ENCODE measurements at places on chromosomes 3 and 15. TPM values are rescaled to one million over a fixed set of nuclear protein-coding genes. Genes with fewer than 3 reads are reported as not detected.
A peak's percentile ranks its signal among the peaks of the same experiment; 100 is the strongest.

Gene GOLGA6L1
- not detected for total RNA-seq

Gene REC114
- not detected for total RNA-seq

Gene GABRR3
- total RNA-seq = not detected

DNA sequence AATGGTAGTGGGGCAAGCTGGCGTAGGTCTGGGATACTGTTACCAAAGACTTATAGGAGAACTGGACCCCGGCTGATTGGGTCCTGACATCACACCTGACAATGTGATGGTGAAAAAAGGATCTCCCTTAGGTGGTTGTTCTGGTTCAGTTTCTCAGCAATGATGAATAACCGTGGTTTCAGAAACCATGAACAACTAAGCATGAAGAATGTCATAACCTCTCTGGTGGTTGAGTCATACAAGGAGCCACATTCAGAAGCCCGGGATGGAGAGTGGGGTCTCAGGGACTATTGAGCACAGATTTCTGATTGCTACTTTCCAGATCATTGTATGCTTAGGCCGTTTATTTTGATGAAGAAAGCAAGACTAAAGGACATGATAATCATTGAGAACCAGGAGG, 17.4 kb downstream of the GPR160 start:
- no peak overlapping the region for H3K4me3 ChIP-seq
- no peak overlapping the region for H3K27ac ChIP-seq
- no peaks in the 10 kb centered on the region for H3K4me1 ChIP-seq
- no peaks in the 10 kb centered on the region for H3K27me3 ChIP-seq

DNA sequence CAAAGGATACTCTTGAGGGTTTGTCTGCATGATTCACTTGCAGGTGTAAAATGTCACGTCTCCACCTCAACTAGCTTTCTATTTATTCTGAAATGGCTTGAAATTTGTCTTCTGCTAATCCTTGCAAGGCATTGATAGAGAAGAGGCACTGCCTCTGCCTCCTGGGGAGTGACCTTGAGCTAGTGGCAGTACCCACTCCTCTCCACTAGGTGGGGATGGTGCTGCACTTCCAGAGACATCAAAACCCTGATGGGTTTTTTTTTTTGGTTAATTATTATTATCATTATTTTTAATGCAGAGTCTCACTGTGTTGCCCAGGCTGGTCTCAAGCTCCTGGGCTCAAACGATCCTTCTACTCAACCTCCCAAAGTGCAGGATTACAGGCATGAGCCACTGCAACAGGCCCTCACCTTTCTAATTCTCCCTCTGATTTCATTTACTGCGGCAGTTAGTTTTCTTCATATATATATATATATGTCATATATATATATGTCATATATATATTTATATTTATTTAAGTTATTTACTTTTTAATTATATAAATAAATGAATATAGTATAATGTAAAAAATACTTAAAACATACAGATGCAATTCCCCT, 117.6 kb upstream of the EIF1B start:
- peak; percentile 54 for DNase-seq
- no peaks in the 10 kb centered on the region for H3K27me3 ChIP-seq
- H3K4me1 ChIP-seq = no peaks in the 10 kb centered on the region
- H3K36me3 ChIP-seq = no peaks in the 10 kb centered on the region
- H3K4me3 ChIP-seq = no peak overlapping the region

GRCh38 chr3:16177962-16178627, 3.6 kb downstream of the GALNT15 start:
- peak; percentile 77 for DNase-seq
- H3K4me1 ChIP-seq = no peaks in the 10 kb centered on the region
- H3K36me3 ChIP-seq = no peaks in the 10 kb centered on the region

Gene RTP3
- not detected for total RNA-seq

GRCh38 chr3:52471371-52472238, 16.2 kb downstream of the NISCH start:
- no peak overlapping the region for H3K4me3 ChIP-seq
- H3K27me3 ChIP-seq = no peaks in the 10 kb centered on the region
- no peaks in the 10 kb centered on the region for H3K4me1 ChIP-seq
- no peak overlapping the region for H3K27ac ChIP-seq
- peaks cover 5% of the 10 kb centered on the region for H3K36me3 ChIP-seq
- peak; percentile 52 for DNase-seq

- DNase-seq = no peak
- no peaks in the 10 kb centered on the region for H3K4me1 ChIP-seq
- no peak overlapping the region for H3K4me3 ChIP-seq
- no peaks in the 10 kb centered on the region for H3K36me3 ChIP-seq
- H3K27ac ChIP-seq = no peak overlapping the region
Observed at GRCh38 chr15:95078003-95078402, 846.6 kb downstream of the MCTP2 start.

Gene CCR1
- 6.0 TPM for total RNA-seq

DNA sequence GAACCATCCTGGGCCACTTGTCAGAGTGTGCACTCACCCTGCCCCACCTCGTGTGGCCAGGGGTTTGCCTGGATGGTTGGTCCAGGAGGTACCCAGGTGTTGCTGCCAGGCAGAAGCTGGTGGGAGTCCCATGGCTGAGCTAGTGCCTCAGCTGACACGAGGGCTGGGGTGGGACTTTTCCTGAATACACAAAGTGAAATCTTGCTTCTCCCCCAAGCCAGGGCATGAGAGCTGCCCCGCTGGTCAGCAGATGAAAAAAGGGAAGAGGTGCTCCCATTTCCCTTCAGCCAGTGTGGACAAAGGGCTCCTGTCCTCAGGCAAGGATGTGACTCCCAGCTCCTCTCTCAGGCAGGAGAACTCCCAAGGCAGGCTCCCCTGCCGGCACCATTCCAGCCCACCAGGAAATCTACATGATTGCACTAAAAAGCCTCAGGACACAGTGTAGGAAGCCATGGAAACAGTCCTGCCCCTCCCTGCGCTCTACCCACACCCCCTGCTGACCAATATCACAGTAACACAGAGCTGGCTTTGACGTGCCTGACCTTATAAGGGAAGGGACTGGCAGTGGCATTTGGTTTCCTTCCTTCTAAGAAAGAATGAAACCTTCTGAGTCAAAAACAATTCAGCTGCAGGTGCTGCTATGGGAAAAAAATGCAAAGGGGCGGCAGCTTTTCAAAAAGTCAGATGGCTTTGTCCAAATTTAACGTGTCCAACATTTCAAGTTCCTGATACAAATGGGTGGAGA, 33.9 kb downstream of the MYO5C start:
- no peaks in the 10 kb centered on the region for H3K27me3 ChIP-seq
- H3K4me1 ChIP-seq = no peaks in the 10 kb centered on the region
- H3K4me3 ChIP-seq = no peak overlapping the region
- DNase-seq = peak; percentile 33
- peak overlapping the region; percentile 47 for H3K27ac ChIP-seq

GRCh38 chr3:140148824-140149390, 213.9 kb downstream of the CLSTN2 start:
- no peaks in the 10 kb centered on the region for H3K27me3 ChIP-seq
- no peak for DNase-seq
- no peak overlapping the region for H3K27ac ChIP-seq
- no peaks in the 10 kb centered on the region for H3K4me1 ChIP-seq
- no peaks in the 10 kb centered on the region for H3K36me3 ChIP-seq

GRCh38 chr3:114420072-114420471, 126.2 kb downstream of the TIGIT start:
- DNase-seq = no peak
- H3K27ac ChIP-seq = no peak overlapping the region
- no peaks in the 10 kb centered on the region for H3K27me3 ChIP-seq
- H3K36me3 ChIP-seq = no peaks in the 10 kb centered on the region
- H3K4me3 ChIP-seq = no peak overlapping the region

GRCh38 chr3:183266454-183266853, 13.4 kb downstream of the B3GNT5 start:
- peak overlapping the region; percentile 79 for H3K27ac ChIP-seq
- no peaks in the 10 kb centered on the region for H3K27me3 ChIP-seq
- H3K4me3 ChIP-seq = no peak overlapping the region

GRCh38 chr3:36893826-36894225, 51.0 kb downstream of the TRANK1 start:
- H3K36me3 ChIP-seq = no peaks in the 10 kb centered on the region
- no peak overlapping the region for H3K27ac ChIP-seq
- no peak for DNase-seq
- H3K27me3 ChIP-seq = no peaks in the 10 kb centered on the region
- no peaks in the 10 kb centered on the region for H3K4me1 ChIP-seq

GRCh38 chr15:31024330-31024729, 32.9 kb upstream of the MTMR10 start:
- no peaks in the 10 kb centered on the region for H3K4me1 ChIP-seq
- H3K27me3 ChIP-seq = no peaks in the 10 kb centered on the region
- no peak for DNase-seq
- no peaks in the 10 kb centered on the region for H3K36me3 ChIP-seq

Data from colonic mucosa (tissue), 4 donors.